HL-60 (cell line): ENCODE measurements at places on chromosomes 2 and 18.
A peak's percentile ranks its signal among the peaks of the same experiment; 100 is the strongest.

DNA sequence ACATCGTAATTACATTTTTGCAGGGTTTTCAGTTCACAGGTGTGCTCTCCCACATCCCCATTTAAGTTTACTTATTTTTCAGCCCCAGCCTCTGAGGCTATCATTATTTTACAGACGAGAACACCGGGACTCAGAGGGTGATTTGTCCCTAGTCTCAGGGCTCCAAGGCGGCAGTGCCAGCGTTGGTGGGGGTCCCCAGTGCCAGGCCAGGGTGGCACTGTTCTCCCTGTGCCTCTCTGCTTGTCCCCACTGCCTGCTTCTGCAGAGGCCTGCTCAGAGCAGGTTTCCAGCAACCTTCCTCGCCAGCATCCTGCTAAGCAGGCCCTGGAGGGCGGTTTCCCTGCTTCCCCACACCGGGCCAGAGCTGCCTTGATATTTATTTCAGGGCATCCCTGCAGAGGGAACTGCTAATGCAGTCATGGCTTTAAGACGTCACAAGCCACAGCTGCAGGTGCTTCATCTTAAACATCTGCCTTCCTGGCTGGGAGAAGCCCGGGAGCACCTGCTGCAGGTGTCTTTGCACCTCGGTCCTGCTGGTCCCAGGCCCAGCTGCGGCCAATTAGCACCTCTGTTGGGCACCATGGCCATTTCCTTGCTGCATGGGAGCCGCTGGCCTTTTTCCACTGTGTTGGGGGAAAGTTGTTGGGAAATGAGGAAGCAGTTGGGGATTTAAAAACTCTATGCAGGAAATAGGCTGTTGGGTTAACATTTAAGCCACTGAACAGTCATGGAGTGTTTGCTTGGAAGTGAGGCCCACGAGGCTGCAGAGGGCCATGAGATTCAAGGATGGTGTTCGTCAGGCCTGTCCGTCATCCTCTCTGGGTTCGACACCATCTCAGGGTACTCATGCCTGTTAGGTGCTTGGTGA lies 22.8 kb downstream of the HPCAL1 start:
- no peak for DNase-seq

DNA sequence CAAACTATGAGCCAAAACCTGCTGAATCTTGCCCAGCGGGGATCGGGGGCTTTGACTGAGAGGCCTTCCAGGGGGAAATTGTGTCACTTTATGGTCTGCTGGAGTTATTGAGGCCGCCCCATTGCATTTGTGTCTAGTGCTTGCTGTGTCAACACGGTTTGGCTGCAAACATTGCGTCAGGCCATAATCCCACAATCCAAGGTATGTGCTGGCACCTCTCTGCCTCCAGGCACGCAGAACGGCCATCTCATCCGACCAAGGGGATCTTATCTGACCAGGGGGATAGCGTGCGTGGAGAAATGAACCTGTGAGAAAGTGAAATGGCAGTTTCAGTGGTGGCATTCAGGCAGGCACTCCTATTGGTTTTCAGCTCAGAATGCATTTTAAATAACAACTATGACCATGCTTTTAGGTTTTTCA lies 18.1 kb upstream of the LYPD6B start:
- no peak for DNase-seq

GRCh38 chr2:42156721-42157120 lies 12.4 kb upstream of the EML4 start:
- DNase-seq: no peak

DNA sequence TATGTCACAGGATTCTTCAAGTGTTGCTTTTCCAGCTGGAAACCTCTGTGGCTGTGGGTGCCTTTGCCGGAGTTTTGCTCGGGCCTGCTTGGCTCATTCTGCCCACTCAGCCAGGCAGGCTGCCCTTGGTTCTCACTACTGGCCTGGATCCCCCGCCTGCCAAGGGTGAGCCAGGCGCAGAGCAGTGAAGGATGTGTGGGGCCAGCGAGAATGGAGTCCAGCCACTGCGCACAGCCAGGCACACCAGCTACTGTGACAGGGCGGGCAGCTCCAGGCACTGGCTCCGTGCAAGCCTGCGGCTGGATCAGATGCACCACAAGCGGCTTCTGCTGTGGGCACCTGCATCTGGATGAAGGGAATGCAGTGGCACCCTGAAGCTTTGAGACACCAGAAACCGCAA lies 257.1 kb downstream of the RPRM start:
- no peak for DNase-seq

GRCh38 chr2:199590321-199591203 lies 132.8 kb upstream of the SATB2 start:
- no peak for DNase-seq

DNA sequence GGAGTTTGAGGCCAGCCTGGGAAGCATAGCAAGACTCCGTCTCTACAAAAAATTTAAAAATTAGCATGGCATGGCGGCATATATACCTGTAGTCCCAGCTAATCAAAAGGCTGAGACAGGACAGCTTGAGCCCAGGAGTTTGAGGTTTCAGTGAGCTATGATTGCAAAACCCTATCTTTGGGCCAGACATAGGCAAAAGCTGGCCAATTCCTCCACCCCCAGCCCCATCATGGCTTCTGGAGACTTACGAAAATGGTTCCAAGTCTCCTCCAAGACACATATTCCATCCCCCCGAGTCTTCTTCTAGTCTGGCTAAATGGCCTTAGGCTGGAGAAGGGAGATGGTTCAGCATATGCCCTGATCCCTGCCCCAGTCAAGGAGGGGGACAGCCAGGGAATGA lies 172.8 kb upstream of the HAAO start:
- DNase-seq: no peak

- no peak for DNase-seq
Observed at GRCh38 chr2:99998651-99999320, 143.6 kb downstream of the AFF3 start.

GRCh38 chr2:36173760-36174404 lies 181.7 kb upstream of the CRIM1 start:
- no peak for DNase-seq

DNA sequence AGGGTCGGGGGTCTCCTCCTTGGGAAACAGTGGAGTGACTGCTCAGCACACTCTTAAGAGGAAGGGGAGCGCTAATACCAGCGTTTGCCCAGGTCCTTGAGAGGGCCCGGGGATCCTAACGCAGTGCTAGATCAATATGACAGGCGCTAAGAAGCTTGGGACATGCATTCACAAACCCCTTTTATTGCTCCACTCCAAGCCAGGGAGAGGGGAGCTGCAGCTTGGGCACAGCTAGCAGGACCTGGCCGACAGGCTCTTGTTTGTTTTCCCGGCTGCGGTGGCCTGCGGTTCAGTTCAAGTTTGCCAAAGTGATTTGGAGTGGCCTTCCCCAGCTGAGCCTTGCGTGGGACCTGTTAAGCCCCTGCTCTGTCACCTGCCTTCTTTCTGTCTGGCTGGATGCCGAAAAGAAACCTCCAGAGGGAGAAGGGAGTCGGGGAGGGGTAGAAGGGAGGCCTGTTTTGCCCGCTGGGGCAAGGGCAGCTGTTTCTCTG lies 152.1 kb downstream of the GLI2 start:
- no peak for DNase-seq

DNA sequence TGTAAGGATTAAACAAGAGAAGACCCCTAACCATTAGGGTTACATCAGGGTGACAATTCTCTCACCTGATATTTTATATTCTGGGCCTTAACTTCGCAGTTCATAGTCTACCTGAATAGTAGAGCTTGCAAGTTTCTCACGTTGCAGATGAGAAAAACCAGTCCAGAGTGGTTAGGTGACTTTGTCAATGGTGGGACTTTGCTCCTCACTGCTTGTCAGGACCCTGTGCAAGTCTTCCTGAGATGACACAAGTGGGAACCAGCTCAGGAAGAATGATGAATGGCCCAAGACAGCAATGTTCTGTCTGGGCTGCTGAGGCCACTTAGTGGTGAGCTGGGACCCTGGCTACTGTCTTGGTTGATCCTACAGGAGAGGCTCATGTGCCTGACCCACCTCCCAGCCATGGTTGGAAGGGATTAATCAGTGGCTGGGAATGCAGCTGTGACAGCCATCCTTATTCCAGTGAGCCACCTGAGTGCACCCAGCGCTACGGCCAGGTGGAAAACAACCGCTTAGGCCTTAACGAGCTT lies 16.9 kb downstream of the LGALSL start:
- no peak for DNase-seq

DNA sequence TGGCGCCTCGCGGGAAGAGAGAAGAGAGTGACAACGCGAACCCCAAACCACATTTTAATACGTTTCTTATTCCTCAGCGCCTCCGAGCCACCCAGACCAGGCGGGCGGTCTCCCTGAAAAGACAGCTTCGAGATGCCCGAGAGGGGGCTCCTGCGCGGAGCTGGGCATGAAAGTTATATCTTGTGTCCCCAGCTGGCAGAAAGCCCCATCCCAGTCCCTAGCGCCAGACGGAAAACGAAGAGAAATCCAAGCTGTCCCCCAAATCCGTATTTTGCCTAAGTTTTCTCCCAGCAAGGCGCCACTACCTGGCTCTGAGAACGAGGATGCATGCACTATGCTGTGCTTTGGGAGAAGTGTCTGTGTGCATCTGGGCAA lies 797 bp downstream of the NXPH2 start:
- no peak for DNase-seq

GRCh38 chr2:86372133-86372532 lies 34.7 kb upstream of the REEP1 start:
- DNase-seq: no peak

DNA sequence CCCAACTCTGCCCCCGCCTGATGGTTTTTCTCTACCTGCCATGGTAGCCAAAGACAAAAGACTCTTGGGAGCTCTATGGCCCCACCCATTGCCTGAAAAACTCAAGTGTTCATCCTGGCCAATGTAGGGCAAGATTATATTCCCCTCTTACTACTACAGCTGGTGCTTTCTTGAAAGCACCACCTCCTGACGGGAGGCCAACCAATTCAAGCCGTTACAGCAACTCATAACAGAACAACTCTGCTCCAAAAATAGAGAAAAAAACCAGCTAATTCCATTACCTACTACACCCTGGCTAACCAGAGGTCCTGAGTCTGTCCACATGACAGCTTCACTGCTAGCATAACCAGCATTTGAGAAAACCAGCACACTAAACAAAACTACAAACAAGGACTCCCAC lies 127.5 kb upstream of the GAREM1 start:
- no peak for DNase-seq

GRCh38 chr2:234611209-234611608 lies 114.3 kb upstream of the ARL4C start:
- DNase-seq: no peak

- DNase-seq: no peak
Observed at GRCh38 chr18:45102863-45103262, 422.2 kb downstream of the SETBP1 start.

GRCh38 chr2:63425606-63426005 lies 162.7 kb downstream of the WDPCP start:
- no peak for DNase-seq

- DNase-seq: no peak
Observed at GRCh38 chr2:206116278-206116677, 30.3 kb upstream of the INO80D start.

DNA sequence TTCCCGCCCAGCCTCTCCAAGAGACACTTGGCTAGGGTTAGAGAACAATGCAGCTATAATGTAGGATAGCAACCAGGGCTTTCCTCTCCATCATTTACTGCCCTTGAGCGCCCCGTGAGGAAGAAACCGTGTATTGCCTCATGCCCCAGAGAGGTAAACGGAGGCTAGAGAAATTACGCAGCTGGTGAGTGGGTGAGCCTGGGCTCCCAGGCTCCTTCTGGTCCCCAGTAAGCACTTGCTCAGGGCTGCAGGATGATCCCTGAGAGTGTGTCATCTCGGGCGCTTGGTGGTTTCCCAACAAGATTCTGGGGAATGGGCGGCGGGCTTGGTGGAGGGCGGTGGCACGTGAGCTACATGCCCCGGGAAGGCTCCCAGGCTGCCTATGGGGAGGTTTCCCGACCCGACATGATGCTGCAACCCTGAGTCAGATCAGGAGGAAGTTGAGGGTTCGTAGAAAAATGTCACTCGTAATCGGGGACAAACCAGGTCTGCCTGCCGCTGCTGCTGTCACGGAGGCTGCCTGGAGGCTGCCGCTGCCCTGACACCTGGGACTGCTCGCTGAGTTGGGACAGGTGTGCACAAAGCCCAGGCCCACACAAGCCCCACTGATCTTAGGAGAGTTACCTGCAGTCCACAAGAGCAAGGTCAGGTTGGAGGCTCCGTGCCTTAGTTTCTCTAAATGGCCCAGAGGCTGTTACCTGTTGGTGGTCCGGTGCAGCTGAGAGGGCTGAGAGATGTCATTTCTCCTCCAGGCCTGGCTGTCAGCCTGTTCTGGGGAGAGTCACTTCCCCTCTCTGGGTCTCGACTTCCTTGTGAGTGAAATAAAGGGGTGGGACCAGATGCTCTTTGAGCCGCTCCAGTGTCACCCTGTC lies at the start of gene GPR55:
Gene GPR55 (minus strand): TSS at position 773 of the 872 bp plus-strand sequence. CDS start 14,280 bp downstream, outside the sequence.
- peak; percentile 40 for DNase-seq

DNA sequence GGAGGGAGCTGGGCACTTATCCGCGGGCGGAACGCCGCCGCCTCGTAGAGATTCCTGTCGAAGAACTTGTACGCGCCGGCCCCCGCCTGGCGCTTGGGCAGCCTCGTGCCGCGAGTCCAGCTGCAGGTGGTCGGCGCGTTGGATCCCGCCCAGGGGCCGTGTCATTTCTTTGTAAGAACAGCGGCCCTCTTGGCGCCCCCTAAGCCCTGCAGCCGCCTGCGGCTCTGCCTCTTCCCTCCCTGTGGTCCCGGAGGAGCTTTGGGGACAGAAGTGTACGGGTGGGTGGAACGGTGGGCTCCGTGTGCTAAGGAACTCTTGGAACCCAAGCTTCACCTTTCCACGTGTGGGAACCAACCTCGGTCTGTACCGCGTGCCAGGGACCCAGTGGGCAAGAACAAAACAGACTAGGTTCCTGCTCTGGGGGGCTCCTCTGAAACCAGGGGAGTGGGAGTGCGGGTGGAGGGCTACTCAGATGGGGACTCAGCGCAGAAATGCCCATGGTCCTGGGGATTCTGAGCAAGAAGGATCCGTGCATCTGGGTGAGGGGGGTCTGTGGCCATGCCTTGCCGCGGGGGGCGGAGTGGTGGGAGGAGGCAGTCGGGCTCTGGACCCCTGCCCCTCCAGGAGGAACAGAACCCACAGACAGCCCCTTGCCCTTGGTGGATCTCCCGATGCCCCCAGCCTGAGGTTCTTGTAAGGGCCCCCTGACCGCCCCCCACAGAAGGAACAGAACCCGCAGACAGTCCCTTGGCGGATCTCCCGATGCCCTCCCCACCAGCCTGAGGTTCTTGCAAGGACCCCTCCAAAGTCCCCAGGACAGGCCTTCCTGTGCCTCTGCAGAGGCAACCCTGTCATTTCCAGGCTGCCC lies 1.5 kb downstream of the GPC1 start:
- DNase-seq: no peak

DNA sequence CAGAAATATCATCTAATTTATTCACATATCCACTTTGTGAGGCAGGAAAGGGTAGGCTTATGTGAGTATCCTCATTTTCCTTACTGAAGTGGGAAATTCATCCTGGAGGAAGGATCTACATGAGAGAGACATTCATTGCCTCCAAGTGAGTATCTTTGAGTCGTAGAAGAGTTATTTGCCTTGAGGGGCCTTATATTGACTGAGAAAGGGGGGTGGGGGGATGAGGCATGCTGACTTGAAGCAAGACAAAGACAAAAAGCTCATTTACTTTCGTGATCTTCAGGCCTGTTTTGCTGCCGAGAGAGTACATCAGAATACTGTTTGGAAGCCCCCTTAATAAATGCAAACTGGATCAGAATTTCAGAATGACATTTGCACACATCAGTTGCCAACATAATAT lies 17.6 kb upstream of the NEDD4L start:
- DNase-seq: no peak
